ENCODE measurements at places on chromosomes 3 and 15.

GRCh38 chr3:99188936-99189335 is 287.4 kb upstream of the DCBLD2 start:
- DNase-seq = no peak

DNA sequence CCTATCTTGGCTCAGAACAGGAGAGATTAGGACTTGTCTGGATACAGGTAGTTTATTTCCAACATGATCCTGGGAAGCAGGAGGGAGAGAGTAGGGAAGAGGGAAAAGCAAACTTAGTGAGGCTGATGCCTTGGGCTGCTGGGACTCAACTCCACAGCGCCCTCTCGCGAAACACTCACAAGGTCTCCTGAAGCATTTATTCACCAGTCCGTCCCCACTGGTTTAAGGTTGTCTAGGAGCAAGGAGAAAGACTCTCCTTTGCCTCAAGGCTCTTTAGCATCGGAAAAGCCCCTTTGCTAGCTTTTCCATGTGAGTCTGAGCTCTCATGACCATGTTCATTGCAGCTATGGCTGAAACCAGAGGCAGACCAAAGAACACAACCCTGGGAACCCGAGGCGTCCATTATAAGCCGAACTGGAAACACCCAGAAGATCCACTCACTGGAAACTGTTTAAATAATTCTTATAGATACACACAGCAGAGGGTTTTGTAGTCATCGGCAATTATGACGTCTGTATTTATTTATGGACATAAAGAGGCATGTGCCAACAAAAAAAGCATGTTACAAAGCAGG is 244.5 kb downstream of the CD47 start:
- DNase-seq = no peak

DNA sequence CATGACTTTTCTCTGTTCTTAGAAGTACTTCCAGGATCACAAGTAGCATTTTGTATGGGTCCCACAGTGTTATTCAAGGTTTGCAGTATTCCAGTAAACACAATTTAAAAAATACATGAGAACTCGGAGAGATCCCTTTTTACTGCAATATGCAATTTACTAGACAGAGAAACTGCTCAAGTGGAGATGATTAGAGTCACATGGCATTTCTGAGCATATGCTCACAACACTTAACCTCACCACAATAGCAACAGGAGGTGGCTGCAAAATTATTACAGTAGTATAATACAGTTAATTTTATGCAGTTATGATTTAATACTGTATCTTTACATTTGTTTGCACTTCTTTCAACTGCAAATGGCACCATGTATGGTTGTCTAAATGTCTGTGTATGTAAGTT is 87.5 kb downstream of the PIK3CB start:
- no peak for DNase-seq

GRCh38 chr3:189842681-189843602 is 211.8 kb downstream of the TP63 start:
- no peak for DNase-seq

DNA sequence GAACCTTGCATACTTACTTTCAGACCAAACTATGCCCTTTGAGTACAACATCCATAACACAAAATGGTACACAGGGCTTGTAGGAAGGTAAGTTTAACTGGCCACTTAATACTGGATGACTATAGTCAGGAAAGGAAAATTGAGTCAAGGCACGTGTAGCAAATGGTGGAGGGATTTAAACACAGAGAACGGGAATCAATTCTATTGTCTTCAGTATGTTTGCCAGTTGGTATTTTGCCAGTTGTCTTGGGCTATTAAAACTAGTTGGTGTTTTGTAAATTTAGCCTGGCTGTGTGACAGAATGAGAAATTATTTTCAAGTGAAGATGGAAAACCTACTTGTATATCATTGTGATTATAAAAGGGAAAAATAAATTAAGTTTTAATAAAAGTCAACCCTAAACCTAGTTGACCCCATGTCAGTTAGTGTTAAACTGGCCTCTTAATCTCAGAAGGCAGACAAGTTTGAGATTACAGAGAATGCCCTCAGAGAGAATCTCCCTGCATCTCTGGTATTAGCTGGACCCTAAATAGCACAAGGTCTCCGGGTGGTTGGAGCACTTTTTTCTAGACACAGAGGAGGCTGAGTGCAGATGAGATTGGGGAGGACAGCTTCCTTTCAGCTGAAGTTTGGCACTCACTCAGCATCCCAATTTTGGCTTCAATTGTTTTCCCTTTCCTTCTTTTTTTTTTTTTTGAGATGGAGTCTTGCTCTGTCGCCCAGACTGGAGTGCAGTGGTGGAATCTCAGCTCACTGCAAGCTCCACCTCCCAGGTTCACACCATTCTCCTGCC is 91.2 kb downstream of the MB21D2 start:
- DNase-seq = no peak

- DNase-seq = no peak
These were observed 68.2 kb downstream of the HMCES start for GRCh38 chr3:129346695-129347457.

DNA sequence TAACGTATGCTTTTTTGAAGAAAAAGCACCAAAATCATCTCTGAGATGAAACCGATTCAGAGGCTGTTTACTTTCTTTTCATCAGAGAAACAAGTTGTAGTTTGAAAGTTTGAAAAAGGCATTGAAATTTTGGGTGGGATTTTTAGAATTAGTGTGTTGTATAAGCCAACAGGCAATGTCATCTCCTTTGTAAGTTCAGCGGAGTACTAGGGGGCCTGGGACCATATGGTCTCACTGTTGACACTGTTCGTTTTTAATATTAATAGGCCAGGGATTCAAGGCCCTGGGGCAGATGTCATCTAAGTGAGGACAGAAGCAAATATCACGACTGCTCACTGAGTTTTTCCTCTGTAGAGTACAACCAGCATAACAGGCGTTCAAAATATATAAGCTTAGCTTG is 256.2 kb upstream of the RARB start:
- DNase-seq = no peak

GRCh38 chr3:175489406-175489805 is 630.3 kb downstream of the NAALADL2 start:
- no peak for DNase-seq

DNA sequence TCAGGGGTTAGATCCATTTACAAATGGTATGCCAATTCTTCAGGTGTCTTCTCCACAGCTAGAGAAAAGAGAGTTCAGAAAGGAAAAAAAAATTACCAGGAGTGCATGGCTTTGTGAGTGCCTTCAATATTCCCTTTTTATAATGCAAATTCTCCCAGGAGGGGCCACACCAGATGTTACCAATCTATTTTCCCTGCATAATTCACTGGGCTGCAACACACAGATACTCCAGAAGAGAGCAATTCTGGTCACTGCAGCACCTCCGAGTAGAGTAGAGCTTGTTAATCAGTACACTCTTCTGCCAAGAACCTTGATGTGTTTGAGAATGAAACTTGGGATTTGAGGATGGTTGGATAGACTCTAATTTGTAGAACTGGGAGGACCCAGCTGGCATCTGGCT is 80.7 kb upstream of the SPRED1 start:
- DNase-seq = no peak

DNA sequence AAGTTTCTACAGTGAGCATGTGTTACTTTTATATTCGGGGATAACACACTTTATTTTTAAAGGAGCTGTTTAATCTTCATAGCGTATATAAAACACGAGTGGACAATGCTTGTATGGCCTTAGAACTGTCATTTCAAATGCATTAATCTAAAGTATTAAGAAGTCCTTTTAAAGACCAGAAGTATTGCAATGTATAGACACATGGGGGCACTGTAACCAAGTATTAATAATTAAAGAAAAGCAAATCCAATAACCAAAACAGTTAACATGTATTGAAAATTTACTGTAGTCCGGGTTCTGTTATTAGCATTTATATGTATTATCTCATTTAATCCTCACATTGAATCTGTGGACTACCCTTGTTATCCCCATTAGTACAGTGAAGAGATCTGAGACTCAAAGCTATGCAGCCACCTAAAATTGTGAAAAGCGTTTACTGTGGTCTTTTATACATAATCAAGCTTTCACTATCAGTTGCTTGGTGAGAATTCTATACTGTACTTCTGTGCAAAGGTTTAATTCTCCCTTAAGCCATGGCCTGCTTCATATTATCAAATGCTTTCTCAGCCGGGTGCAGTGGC is 10.1 kb downstream of the ARL14 start:
- DNase-seq = no peak

GRCh38 chr3:21357241-21357640 is 393.8 kb downstream of the ZNF385D start:
- DNase-seq = no peak

GRCh38 chr3:108183971-108184370 is 38.3 kb downstream of the IFT57 start:
- DNase-seq = no peak

GRCh38 chr3:154973851-154974250 is 106.3 kb upstream of the MME start:
- no peak for DNase-seq

DNA sequence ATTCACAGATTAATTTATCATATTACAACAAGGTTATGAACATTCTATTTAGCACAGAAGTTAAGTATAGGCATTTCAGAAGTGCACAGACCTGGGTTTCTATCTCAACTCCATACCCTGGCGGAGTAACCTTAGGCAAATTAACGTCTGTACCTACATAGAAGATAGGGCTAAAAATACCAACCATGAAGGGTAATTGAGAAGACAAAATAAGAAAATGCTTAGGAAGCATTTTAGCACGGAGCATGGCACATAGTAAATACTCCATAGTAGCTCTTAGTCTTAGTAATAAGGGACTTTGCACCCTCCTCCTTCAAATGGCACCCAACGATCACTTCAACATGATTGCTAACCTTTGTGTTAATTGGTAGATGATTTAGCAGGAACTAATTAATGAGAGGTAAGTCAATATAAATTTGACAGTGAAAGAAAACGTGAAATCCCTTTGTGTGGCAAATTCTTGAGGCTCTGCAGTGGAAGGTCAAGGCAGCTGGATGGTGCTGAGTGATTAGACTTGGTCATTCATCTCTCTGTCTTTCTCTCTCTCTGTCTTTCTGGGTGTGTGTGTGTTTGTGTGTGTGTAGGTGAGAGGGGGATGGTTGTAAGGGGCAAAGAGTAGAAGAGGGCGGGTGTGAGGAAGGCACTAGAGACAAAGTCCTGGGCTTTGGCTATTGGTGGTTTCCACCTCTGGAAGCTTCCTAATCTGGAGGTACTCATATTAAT is 131.1 kb upstream of the PHLDB2 start:
- DNase-seq = no peak

DNA sequence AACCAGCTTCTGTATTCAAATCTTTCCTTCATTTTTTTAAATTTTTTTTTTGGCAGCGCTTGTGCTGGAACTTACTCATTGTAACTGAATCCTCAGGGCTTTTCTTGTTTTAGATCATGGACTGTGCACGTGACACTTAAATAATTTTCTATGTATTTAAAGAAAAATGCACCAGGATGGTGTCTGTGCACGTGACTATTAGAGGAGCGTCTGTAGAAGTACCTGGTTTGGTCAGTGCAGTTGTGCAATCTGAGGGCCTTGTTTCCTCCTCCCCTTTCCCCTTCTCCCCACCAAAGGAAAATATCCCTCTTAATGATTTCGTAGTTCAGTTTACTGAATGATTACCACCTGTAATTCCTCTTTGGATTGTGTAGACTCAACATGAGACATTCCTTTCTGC is 31.3 kb downstream of the EDEM1 start:
- no peak for DNase-seq

GRCh38 chr3:157459706-157460105 is 23.1 kb downstream of the PTX3 start:
- DNase-seq = no peak

GRCh38 chr15:65743637-65744252 is 48.3 kb downstream of the DENND4A start:
- DNase-seq = no peak

DNA sequence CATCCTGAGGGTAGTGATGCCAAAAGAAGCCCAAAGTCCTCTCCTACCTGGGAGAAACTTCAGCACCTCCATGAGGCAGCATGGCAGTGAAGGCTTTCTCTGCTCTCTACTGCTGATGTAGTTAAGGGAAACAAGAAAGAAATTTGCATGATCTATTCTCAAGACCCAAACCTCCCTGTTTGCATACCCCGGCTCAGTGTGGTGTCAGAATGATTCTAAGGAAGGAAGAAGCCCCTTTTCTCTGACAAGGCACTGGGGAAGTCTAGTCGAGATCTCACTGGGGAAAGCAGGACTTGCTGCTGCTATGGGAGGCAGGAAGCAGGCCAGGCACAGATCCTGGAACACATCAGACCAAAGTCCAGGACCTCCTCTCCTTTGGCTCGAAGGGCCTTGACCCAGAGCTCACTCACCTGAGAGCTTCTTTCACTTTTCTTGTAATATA is 89.4 kb upstream of the ICE2 start:
- DNase-seq = no peak

- no peak for DNase-seq
These were observed 109.7 kb upstream of the FAM3D start for GRCh38 chr3:58776231-58776630.

- no peak for DNase-seq
These were observed 24.4 kb downstream of the LARP6 start for GRCh38 chr15:70829371-70830166.

DNA sequence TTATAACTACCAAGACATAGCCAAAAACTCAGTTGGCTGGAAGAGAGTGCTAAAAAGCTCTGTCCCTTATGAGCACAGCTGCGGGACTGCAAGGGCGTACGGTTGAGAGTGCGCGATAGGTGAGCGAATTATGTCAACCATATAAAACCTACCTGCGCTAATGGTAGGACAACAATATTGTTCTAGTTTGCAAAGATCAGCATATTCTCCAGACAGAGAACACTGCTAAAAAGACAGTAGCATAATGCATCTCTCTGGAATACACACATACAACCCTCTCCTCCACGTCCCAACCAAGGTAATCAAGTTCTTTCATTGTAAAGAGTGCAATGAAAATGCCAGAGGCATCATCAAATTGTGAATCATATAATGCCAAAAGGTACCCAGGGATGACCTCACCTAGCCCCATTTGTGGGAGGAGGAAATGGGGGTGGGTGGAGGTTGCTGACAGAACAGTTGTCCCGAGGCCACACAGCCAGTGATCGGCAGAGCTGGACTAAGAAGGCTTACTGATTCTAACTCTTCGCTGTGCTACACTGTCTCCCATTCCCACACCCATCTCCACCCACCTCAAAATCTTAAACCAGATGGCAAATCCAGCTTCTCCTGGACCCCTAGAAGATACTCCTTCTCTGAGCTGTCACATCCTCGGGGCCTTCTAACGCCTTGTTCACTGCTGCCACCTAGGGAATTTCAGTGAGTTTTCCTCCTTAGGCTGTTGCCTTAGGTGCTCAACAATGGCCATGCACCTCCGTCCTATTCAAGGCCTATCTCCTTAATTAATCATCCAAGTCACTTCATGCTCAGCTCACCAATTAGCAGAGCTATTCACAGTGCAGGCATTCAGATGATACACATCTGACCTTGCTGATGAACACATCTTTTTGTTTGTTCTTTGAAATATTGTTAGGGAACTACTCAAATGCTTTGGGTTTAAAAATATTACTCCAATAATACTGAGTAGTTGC is 60.7 kb downstream of the RPL22L1 start:
- DNase-seq = no peak

- no peak for DNase-seq
These were observed 28.1 kb downstream of the PRKAR2A start for GRCh38 chr3:48819234-48820221.
